ENCODE measurements at places on chromosomes 4 and X.

DNA sequence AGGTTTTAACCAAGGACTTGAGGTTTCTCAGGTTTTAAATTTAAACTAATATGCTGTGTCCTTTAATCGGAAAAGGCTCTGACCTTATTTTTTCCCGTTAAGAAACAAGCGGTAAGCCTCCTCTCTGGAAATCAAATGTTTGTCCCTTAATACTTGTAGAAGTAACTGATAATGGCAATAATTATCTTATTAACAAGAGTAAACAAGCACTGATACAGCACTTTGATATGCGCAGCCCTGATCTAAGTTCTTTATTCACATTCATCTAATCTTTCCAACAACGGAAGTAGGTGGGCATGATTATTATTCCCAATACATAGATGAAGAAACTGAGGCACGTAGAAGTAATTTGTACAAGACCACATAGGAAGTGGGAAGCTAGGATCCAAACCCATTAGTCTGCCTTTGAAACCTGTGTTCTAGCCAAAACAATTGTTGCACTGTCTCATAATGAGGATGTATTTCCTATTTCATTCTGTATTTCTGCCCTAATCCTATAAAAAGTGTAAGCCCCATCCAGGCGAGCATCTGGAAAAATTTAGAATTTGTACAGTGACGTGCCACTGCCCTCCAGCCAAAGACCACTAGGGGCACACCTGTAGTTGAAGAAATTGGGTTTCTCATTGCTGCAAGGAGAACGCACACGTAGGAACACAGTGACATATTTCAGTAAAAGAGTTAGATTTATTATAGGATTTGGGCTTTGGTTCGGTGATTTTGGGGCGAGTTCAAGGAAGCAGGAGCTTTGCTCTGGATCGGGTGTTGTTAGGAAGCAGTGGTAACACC lies 606 bp downstream of the CXorf58 start:
- peak overlapping the region; percentile 92 for H3K27ac ChIP-seq
- peaks cover 5% of the 10 kb centered on the region for H3K36me3 ChIP-seq
- peaks cover 20% of the 10 kb centered on the region for H3K4me1 ChIP-seq
- DNase-seq = no peak
- peak overlapping the region; percentile 78 for H3K4me3 ChIP-seq

DNA sequence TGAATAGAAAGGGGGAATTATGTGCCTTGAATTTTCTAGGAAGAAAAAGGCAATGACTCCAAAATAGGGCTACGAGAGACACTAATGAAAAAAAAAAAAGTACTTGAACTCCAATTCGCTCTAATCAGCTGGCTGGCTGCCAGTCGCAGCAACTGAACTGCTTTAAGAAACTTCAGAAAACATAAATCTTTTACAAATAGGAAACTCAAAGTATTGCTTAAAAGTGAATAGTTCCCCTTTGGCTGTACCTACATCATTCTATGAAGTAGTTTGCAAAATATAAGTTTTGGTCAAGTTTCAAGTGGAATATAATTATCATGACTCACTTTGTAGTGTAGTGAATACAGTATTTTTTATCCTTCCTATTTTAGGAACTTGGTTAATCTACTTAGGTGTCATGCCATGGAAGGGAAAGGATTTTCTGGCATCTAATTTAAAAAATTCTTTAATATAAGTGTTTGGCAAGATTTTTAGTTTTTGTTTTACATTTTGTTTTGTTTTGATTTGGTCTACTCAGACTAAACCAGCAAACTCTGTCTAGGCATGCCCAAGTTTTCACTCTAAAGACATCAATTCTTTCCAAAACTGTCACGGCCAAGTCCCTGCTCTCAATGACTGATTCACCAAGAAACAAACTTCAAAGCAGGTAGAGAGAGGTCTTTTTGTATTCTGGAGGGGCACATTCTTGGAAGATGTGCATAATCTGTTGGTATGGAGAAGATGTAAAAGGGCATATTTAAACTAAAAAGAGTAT lies 382.4 kb upstream of the GALNT7 start:
- no peaks in the 10 kb centered on the region for H3K27me3 ChIP-seq
- no peaks in the 10 kb centered on the region for H3K4me1 ChIP-seq
- H3K27ac ChIP-seq = no peak overlapping the region

GRCh38 chr4:165293061-165293460 lies 34.4 kb upstream of the MSMO1 start:
- H3K4me3 ChIP-seq = no peak overlapping the region
- no peaks in the 10 kb centered on the region for H3K27me3 ChIP-seq
- no peak overlapping the region for H3K27ac ChIP-seq
- H3K4me1 ChIP-seq = peaks cover 40% of the 10 kb centered on the region
- no peak for DNase-seq

GRCh38 chrX:141903400-141904155 lies at the start of gene MAGEC1:
Gene MAGEC1 (plus strand): TSS chrX:141903894. CDS start chrX:141905073, 1,179 bp downstream.
- no peaks in the 10 kb centered on the region for H3K4me1 ChIP-seq
- DNase-seq = no peak
- H3K36me3 ChIP-seq = no peaks in the 10 kb centered on the region
- no peak within 1 kb of the TSS for H3K4me3 ChIP-seq
- H3K27me3 ChIP-seq = no peaks in the 10 kb centered on the region

DNA sequence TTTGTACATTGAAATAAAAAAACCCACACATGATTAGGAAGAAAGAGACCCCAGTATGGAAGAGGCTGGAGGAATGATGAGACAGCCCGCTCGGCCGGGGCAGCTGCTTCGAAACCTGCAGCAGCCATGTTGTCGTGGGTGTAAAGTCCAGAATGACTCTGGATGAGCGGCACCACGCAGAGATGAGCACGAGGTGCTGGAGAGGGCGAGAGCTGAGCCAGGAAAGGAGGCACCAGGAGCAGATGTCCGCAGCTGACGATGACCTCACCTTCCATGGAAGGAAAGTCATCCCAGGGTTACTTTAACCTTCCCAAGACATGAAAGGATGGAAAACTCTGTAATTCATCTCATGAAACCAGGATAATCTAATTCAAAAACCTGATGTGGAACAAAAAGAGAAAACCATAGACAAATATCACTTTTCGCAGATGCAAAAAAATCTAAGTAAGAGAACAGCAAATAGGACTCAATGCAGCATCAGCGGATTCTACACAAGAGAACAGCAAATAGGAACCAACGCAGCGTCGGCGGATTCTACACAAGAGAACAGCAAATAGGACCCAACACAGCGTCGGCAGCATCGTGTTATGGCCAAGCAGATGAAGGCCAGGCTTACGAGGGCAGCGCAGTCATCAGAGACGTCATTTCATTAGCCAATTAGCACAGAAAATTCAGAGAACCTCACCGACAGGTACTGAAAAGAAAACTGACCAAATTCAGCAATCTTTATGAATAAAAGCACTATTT lies 25.9 kb upstream of the SPON2 start:
- H3K27me3 ChIP-seq = peaks cover 5% of the 10 kb centered on the region
- no peak overlapping the region for H3K4me3 ChIP-seq
- DNase-seq = no peak

DNA sequence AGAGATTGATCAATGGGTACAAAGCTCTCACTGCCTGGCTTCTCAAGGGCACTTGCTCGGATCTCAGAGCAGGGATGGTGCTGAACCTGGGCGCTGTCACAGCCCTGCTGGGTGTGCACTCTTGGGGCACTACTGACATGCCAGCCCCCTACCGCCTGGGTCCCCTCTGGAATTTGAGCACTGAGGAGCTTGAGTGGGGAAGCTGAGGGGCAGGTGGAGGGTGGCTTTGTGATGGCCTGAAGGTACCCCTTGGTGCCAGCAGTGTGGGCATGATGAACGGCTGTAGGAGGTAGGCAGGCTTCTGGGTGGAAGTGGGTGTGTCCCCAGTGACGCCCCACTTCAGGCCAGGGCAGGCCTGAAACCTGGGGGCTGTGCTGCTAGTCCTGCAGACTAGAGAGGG lies 379.1 kb upstream of the GRID2 start:
- DNase-seq = no peak
- H3K4me3 ChIP-seq = no peak overlapping the region
- no peaks in the 10 kb centered on the region for H3K27me3 ChIP-seq
- H3K27ac ChIP-seq = no peak overlapping the region
- no peaks in the 10 kb centered on the region for H3K4me1 ChIP-seq

DNA sequence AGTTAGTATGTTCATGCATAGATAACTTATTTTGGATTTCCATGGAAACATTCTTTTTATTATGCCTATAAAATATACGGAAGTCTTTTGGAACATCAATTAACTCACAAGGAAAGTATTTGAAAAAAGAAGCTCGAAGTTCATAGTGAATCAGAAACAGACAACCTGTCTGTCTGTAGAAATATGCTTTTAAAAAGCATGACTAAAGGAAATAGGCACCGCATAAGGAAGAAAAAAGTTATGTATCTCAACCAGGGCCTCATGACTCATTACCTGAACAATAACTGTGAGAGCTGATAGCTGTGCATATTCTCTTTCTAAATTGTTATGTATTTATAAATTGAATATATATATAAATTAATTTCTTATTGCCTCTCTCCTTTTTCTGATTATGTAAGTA lies 324.1 kb downstream of the TLL1 start:
- H3K4me1 ChIP-seq = no peaks in the 10 kb centered on the region
- no peak overlapping the region for H3K27ac ChIP-seq
- H3K36me3 ChIP-seq = no peaks in the 10 kb centered on the region
- H3K4me3 ChIP-seq = no peak overlapping the region

DNA sequence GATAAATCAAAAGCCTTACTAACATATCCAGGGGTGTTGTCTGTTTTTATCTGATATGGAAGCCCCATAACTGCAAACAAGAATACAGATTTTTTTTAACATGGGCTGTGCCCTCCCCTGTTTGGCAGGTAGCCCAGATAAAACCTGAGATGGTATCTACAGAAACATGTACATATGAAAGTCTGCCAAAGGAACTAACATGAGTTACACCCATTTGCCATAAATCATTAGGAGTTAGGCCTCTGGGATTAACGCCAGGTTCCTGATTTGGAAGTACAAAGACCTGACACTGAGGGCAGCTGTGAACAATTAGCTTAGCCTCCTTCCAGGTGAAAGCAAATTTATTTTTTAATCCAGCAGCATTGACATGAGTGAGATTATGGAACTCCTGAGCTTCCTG lies 264.3 kb downstream of the TECRL start:
- no peaks in the 10 kb centered on the region for H3K36me3 ChIP-seq
- H3K4me3 ChIP-seq = no peak overlapping the region
- DNase-seq = no peak
- no peak overlapping the region for H3K27ac ChIP-seq

- no peak for DNase-seq
- no peak overlapping the region for H3K4me3 ChIP-seq
- H3K27ac ChIP-seq = no peak overlapping the region
- no peaks in the 10 kb centered on the region for H3K4me1 ChIP-seq
- no peaks in the 10 kb centered on the region for H3K36me3 ChIP-seq
These were observed 91.6 kb downstream of the MAGEB17 start for GRCh38 chrX:16258882-16259281.

- H3K27ac ChIP-seq = no peak overlapping the region
- no peak overlapping the region for H3K4me3 ChIP-seq
- H3K4me1 ChIP-seq = no peaks in the 10 kb centered on the region
- no peaks in the 10 kb centered on the region for H3K36me3 ChIP-seq
These were observed 36.9 kb downstream of the FHDC1 start for GRCh38 chr4:152972821-152973628.

DNA sequence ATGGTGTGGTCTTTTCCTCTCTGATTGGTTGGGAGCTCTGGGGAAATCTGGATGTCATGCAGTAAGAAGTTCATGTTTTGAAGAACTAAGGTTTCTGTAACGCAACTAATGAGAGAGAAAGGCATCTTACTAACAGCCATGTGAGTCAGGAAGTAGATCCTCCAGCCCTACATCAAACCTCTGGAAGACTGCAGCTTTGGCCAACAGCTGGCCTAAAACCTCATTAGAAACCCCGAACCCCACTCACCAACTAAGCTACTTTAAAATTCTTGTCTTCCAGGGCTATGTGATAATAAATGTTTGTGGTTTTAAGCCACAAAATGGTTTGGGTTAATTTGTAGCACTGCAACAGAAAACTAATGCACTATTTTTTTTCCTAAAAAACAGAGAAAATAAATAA lies 549.0 kb upstream of the GRID2 start:
- no peaks in the 10 kb centered on the region for H3K36me3 ChIP-seq
- H3K4me3 ChIP-seq = no peak overlapping the region
- H3K27ac ChIP-seq = no peak overlapping the region
- no peaks in the 10 kb centered on the region for H3K4me1 ChIP-seq
- DNase-seq = no peak
- no peaks in the 10 kb centered on the region for H3K27me3 ChIP-seq

- no peak for DNase-seq
- no peak overlapping the region for H3K4me3 ChIP-seq
- H3K27me3 ChIP-seq = no peaks in the 10 kb centered on the region
- H3K36me3 ChIP-seq = no peaks in the 10 kb centered on the region
- H3K27ac ChIP-seq = no peak overlapping the region
These were observed 21.3 kb downstream of the RPGR start for GRCh38 chrX:38305971-38306370.

DNA sequence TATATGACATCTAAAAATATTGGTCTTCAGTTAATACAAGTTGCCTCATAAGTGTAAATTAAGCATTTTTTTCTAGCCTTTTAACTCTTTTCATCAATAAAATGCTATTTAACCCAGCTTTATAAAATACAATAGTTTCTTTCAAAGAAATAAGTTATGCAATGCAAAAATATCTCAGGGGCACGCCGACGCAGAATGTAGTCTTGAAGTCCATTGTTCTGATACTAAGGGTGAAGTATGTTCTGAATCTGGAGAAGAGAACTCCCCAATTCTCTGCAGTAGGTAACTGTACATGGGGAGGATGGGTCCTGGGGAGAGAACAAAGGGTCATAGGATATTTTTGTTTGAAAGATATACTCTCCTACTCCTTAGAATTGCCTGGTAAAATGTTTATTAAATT lies 256.6 kb upstream of the NDST4 start:
- no peaks in the 10 kb centered on the region for H3K27me3 ChIP-seq
- H3K4me3 ChIP-seq = no peak overlapping the region
- no peak for DNase-seq
- no peaks in the 10 kb centered on the region for H3K4me1 ChIP-seq
- no peak overlapping the region for H3K27ac ChIP-seq

DNA sequence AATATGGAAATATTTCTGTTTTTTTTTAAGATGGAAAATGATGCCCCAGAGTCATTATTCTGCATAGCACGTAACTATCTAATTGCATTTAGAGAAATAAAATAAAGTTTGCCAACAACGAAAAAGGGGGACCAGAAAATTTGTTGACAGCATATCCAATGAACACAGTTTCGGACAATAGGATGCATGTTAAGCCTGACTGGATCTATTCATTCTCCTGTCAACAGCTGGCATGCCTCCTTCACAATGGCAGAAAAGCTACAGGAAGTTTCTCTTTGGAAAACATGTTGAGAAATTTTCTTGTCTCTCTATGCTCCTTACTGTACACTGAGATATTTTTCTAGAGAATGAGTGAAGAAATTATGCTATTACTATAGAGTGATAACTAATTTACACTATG lies 262.5 kb downstream of the GRID2 start:
- H3K4me3 ChIP-seq = no peak overlapping the region
- H3K36me3 ChIP-seq = no peaks in the 10 kb centered on the region
- H3K27ac ChIP-seq = no peak overlapping the region
- H3K4me1 ChIP-seq = no peaks in the 10 kb centered on the region

DNA sequence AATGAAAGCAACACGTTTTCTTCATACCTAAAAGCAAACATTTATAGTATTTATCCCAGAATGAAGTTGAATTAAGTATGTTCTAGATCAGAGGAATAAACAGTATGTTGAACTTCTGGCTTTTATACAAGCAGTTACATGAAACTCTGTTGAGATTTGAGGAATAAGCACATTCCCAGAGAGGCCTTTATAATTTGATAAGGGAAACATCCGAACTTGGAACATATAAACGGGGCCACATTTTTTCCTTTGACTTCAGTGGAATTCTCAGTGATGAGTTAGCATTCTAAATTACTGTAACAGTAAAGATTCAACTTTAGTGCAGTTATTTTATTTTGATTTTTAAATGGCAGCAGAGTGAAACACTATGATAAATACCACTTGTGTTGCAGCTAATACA lies 119.5 kb downstream of the GLRA3 start:
- DNase-seq = no peak
- no peak overlapping the region for H3K27ac ChIP-seq
- no peaks in the 10 kb centered on the region for H3K4me1 ChIP-seq
- no peak overlapping the region for H3K4me3 ChIP-seq
- H3K27me3 ChIP-seq = no peaks in the 10 kb centered on the region

All from activated naive CD4-positive, alpha-beta T cell treated with anti-CD3 and anti-CD28 coated beads, Interleukin-2, amount 10 ng/mL, durations not matched to agents 7 days and 5 days (primary cell).